ENCODE measurements at places on chromosomes 13 and 19. TPM values are rescaled to one million over a fixed set of nuclear protein-coding genes. Genes with fewer than 3 reads are reported as not detected.

- no peak for DNase-seq
Observed at GRCh38 chr13:81171065-81171647, 830.2 kb upstream of the SPRY2 start.

DNA sequence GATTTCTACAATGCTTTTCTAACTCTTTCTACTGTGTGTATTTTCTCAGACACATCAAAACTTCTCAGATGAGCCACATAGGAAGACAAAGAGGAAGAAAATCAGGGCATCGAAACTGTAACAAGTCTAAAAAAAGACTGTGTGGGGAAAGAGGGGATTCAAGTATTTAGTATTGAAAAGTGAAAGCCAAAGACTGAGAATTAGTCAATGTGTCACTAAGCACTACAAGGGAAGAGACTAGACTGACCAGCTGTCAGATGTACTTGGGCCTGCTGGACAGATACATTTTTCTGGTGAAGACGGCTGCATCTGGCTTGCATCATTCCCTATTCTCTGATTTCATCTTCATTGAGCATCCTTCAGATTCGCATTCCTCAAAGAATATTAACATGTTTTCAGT is 25.4 kb downstream of the COMMD6 start:
- DNase-seq, result peak; percentile 80

DNA sequence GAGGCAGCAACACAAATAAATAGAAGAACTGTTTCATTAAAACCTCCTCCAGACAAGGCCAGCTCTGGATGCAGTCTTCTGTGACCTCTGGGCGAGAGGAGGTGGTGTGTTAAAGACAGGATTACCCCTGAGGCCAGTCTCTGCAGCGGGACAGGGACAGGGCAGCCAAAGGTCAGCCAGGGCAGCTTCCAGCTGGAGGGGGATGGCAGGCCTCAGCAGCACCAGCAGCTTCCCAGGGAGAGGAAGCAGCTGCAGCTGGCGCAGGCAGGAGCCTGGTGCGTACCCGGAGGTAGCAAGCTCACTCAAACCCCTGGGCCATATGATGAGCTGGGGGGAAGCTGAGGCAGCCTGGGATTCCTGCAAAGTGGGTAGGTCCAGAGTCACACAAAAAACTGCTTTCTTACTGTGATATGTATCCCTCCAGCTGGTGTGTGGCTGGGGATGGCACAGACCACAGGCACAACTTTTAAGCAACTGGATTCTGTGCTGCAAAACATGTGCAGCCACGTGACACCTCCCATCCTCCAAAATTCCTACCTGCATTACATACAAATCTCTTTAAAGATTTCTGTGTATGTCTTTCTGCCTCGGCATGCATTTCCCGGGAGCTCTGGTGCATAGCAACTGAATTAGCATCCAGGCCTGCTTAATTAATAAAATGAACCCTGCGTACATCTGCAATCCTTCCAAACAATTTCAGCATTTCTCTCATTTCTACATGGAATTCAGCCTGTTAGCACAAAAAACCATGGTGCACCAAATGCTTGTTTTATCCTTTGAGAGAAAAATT is 238.3 kb upstream of the MAB21L1 start:
- DNase-seq, result no peak

Gene SIGLEC12
- not detected for total RNA-seq

DNA sequence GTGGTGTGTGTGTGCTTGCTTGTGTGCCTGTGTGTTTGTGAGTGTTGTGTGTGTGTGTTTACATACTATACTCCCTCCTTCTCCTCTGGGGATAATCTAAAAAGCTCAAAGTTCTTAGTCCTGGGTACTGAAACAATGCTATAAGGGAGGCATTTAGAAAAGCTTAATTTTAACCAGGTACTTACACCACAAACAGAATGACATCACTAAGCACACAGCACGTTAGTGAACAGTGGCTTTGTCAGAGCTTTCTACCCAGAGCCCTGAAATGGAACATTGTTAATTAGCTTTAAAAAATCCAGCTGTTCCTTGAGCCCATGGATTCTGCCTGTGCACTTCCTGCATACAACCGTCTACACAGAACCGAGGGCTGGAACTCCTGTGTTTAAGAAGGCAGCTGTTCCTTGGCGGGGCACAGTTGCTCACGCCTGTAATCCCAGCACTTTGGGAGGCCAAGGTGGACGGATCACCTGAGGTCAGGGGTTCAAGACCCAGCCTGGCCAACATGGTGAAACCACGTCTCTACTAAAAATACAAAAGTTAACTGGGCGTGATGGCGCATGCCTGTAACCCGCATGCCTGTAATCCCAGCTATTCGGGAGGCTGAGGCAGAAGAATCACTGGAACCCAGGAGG is 69.6 kb upstream of the RNF113B start:
- DNase-seq, result no peak

DNA sequence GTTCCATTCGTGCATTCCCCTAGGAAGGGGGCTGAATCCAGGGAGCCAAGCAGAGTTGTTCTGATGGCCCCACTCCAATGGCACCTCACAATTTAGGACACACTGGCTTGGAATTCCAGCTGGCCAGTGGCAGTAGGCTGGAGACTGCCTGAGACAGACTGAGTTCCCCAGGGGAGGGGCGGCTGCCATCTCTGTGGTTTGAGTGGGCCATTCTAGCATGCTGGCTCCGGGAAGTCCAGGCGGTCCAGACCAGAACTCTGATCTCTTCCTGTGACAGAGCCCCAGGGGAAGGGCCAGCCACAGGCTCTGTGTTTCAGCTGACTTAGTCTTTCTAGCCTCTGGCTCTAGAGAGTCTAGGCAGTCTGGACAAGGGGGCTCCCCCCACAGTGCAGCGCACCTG is 29.5 kb upstream of the SLC7A1 start:
- no peak for DNase-seq

DNA sequence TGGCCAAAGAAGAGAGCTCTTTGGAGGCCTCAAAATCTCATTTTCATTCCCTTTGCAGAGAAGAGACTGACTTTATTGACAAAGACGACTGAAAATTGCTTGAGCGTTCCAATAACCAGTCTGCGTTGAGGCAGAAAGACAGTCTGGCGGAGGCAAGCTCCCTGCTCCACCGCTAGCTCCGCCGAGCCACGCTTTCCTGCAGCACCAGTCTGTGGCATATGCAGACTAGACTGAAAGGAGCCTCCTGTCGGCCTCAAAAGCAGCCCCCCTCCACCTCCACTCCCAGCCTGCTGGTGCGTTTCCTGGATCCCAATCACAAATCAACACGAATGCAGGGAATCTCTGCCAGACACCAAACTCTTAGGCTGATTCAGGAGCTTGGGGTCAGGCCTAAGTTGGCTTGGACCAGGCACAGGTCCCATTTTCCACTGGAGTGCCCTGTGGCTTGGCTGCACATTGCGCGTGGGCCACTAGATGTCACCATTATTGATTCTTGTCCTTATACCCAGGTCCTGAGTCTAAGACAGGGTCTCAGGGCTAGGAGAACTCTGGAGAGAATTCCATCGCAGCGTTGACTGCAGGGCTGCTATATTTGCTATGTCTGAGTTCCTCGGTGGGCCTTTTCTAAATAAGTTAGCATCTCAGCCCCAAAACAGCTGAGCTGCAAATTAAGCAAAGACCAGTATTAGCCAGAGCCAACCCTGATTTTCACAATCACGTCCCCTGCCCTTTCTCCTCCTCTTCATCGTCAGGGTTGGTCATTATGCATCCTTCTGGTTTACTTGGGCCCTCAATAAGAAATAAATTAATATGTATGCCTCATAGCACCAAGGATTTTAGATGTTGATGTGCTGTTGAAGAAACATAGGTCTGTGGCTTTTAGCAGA is 5.2 kb upstream of the ZNF507 start:
- DNase-seq, result no peak

Gene PBX4
- 9.6 TPM for total RNA-seq

DNA sequence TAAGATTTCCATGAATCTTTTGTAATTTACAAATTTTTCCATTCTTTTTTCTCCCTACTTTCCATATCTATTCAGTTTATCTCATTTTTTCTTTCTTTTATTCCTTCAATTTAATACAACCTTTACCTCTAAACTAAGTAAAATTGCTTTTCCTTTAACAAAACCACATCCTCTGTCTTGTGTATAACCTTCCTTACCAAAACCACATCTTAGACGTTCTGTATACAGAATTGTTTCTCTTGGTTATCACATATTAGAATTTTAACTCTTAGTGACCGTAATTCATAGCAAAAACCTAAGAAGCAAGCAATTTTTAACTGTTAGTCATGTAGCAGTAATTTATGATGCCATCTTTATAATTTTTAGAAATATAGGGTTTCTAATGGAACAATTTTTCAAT is 15.0 kb downstream of the PPP5C start:
- DNase-seq, result no peak

DNA sequence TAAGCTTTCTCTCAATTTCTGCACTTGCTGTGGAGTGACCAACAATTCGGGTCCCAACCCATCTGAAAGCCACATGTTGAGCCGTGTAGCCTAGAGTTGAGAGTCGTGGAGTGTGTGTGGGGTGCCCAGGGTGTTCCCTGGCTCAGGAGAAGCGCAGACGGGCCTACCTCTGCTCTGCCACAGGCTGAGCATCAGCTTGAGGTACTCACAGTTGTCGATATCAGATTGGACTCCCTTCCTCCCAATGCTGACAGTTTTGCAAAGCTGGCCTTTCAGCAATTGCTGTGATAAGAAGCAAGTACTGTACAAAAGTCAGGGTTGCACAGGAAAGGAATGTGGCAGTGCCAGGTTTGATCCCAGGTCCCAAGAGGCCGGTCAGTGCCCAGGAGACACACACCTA is 133.4 kb upstream of the SPACA7 start:
- DNase-seq, result no peak

GRCh38 chr13:32737111-32737571 is 150.9 kb downstream of the PDS5B start:
- DNase-seq, result peak; percentile 63

GRCh38 chr19:51187395-51188226 is 37.3 kb upstream of the CD33 start:
- DNase-seq, result no peak

DNA sequence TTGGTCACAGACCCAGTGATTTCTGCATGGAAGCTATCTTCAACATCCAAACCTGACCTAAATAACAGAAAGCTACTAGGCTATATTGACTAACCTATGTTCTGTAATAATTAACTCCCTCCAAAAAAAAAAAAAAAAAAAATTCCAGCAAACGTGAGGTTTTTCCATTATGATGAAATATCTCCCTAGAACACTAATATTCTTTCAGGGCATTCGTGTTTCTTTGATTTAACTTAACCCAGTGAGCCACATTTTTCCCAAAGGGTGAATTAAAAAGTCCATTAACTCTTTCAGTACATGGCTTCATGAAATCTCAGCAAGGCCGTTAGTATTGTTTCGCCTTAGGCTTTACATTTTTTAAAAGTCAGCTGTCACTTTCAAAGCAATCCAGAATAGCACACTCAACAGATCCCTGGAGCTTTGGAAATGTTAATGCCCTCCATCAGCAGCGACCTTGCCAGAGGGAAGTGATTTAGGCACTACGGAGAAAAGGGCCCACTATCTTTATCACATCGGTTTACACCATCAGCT is 175.8 kb downstream of the DCT start:
- DNase-seq, result no peak

DNA sequence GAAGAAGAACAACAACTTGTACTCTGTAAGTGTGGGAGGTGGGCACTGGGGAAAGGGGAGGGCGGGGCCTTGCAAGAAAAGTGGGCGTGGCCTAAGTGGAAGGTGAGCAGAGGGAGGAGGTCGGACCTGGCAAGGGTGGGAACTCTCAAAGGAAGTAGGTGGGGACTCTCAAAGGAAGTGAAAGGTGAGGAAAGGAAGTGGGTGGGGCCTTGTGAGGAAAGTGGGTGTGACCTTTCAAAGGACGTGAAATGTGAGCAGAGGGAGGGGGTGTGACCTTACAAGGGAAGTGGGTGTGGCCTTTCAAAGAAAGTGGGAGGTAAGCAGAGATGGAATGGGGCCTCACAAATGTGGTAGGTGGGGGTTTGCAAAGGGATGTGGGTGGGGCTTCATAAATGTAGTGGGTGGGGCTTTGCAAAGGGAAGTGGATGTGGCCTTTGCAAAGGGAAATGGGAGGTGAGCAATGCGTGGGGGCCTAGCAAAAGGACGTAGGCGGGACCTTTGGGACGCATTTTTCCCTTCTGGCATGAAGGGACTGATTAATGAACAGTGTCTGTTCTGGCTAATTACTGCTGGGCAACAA is 25.9 kb downstream of the ACSBG2 start:
- DNase-seq, result peak; percentile 52

Data from GM12878 (cell line).